ENCODE measurements at places on chromosomes 2 and 18.

DNA sequence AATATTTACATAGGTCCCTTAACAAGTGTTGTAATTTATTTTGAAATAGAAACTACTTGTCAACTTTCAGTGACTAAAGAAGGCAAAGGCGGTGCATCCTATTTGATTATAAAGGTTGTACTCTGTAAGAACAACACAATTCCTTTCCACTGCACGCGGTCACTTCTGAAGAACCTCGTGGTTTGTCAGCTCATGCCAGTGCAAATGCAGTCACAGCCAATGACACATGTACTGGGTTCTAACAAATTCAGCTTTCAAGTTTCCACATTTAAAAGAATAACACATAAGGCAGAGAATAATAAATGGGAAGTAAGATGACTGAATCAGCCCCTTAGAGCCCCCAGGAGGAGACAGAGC lies 39.7 kb downstream of the CYB5A start:
- no peak overlapping the region for H3K4me3 ChIP-seq
- no peaks in the 10 kb centered on the region for H3K27me3 ChIP-seq
- no peak overlapping the region for H3K27ac ChIP-seq

DNA sequence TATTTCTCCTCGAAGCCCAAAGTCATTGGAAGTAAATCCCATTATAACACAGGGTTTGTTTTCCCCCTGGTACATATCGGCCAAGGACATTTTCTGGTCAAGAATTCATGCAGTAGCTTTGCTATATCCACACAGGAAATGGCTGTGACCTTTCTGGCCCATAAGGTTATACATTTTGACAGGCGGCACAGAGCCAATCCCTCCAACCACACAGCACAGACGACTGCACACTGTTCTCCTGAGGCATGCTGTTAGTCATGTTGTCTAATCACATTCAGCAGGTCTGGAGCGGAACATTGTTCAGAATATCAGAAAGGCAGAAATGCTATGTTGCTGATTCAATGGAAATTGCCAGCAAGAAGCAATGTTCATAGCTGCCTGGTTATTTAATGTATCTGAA lies 742.3 kb upstream of the SLC8A1 start:
- H3K27ac ChIP-seq = no peak overlapping the region
- no peaks in the 10 kb centered on the region for H3K27me3 ChIP-seq
- no peak for DNase-seq
- no peaks in the 10 kb centered on the region for H3K36me3 ChIP-seq
- no peak overlapping the region for H3K4me3 ChIP-seq

DNA sequence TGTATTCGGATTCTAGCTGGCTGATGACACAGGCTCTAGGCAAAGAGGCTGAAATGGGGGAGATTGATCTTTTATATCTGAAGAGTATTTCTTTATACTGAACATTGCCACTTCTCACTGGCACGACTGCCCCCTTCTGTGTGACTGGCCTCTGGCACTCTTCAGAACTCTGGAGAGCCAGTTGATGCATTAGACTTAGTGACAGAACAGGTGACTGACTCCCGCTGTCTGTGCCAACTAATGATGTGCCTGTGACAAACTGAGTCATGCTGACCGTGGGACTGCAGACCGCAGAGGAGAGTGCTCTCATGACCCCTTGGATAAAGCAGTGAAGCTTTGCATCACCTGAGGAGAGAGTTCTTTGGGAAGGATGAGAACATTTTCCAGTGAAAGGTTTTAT lies 14.4 kb downstream of the MGAT5 start:
- no peak overlapping the region for H3K27ac ChIP-seq
- H3K4me3 ChIP-seq = no peak overlapping the region
- H3K27me3 ChIP-seq = no peaks in the 10 kb centered on the region
- no peak for DNase-seq
- peaks cover 58% of the 10 kb centered on the region for H3K4me1 ChIP-seq
- H3K36me3 ChIP-seq = no peaks in the 10 kb centered on the region

DNA sequence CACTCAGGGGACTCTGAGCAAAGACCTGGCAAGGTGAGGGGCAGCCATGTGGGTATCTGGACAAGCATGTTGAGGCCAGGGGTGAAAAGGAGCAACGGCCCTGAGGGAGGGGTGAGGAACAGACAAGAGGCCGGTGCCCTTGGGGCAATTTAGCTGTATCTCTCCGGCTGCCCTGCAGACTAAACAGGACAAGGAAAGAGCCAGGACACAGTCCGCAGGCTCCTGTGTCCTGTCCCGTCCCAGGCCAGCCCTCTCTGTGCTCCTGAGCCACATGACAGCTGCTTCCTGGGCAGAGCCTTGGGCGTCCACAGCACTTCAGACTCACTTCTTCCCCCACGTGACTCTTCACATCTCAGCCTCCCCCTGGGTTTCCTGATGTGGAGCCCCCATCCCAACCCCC lies 206.1 kb downstream of the KLHL29 start:
- H3K4me3 ChIP-seq = no peak overlapping the region
- H3K27me3 ChIP-seq = no peaks in the 10 kb centered on the region

DNA sequence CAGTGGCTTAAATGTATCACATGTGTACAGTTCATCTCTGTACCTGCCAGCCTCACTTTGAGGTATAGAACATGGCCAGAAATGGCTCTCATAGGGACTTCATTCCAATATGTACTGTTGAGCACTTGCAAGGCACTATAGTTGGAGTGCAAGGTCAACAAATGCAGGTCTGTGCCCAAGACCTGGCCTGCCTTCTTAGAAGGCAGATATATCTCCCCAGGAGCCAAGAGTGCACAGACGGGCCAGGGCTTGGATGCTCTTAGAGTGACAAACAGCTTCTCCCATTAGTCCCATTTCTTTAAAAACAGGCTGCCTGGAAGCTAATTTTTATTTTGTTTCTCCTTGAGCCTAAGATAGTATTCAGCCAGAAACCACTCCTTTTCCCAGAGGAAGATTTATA lies 7.3 kb downstream of the TEX261 start:
- H3K4me1 ChIP-seq = peaks cover 6% of the 10 kb centered on the region
- H3K27me3 ChIP-seq = no peaks in the 10 kb centered on the region
- no peak overlapping the region for H3K4me3 ChIP-seq
- peaks cover 38% of the 10 kb centered on the region for H3K36me3 ChIP-seq
- H3K27ac ChIP-seq = no peak overlapping the region
- no peak for DNase-seq

DNA sequence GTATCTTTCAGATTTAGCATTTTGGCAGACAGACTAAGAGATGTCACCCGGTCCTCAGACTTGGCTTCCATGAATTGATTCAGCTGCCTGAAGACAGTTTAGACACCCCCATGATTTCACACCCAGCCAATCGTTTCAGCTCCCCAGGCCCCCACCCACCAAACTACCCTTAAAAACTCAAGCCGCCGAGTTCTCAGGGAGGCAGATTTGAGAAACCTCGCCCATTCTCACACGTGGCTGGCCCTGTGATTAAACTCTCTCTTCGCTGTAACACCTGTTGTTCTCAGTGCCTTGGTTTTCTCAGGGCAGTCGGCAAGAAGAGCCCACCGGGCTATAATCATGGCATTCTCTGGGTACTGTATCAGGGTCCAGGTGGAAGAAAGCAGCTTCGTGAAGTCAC lies 35.2 kb downstream of the UXS1 start:
- H3K27me3 ChIP-seq = no peaks in the 10 kb centered on the region
- DNase-seq = no peak
- H3K36me3 ChIP-seq = peaks cover 19% of the 10 kb centered on the region
- H3K4me3 ChIP-seq = no peak overlapping the region
- no peaks in the 10 kb centered on the region for H3K4me1 ChIP-seq

DNA sequence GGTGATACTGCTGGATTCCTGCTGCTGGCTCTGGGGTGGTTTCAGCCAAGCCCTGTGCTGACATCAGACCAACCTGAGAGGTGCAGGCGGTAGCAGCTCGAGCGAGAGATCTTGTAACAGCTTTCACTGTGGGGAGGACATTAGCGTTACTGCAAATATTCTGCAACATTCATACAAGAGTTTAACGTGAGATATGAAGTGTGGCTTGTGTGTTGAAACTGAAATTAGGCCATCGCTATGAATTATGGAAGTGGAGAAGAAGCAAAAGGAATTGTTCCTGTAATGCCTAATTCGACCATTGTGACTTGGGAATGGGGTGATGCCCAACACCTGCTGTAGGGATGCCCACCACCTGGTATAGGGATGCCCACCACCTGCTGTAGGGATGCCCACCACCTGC lies 6.5 kb upstream of the MLPH start:
- H3K27ac ChIP-seq = no peak overlapping the region
- peaks cover 4% of the 10 kb centered on the region for H3K4me1 ChIP-seq
- no peaks in the 10 kb centered on the region for H3K36me3 ChIP-seq
- no peak for DNase-seq
- no peak overlapping the region for H3K4me3 ChIP-seq

DNA sequence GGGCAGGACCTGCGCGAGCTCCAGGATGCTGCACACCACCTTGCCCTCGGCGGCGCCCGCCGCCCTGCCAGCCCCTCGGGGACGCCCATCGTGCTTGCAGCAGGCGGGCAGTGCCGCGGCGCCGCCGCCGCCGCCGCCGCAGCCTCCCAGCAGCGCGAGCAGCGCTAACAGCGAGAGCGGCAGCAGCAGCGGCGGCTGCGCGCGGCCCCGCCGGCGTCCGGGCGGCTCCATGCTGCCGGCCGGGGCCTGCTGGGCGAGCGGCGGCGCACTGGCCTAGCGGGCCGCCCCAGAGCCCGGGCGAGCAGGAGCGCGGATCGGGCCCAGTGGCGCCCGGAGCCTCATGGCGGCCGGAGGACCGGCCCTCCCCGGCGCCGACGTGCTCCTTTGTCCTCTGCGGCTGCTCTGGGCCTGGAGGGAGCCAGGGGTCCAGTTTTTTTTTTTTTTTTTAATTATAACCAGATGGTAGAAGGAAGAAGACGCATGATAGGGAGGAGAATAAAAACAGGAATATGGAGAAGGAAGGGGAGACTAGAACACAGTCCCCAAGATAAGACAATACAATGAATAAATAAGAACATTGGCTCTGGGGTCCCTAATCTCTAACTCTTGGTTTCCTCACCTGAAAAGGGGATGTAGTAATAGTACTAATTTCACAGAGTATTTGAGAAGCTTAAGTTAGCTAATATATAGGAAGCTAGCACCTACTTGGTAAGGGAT lies 17.1 kb upstream of the ANKRD62 start:
- no peaks in the 10 kb centered on the region for H3K36me3 ChIP-seq
- no peak overlapping the region for H3K4me3 ChIP-seq
- H3K27ac ChIP-seq = no peak overlapping the region
- DNase-seq = no peak
- no peaks in the 10 kb centered on the region for H3K27me3 ChIP-seq

DNA sequence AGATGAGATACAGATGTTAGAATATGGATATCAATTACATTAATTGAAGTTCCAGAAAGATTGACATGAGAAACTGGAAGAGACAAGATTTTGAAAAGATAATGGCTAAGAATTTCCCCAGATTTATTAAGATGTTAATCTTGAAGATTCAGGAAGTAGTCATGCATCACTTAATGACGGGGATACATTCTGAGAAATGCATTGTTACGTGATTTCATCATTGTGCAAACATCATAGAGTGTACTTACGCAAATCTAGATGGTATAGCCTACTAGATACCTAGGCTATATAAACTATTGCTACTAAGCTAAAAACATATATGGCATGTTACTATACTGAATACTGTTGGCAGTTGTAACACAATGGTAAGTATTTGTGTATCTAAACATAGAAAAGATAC lies 6.8 kb upstream of the CHMP3 start:
- DNase-seq = no peak
- H3K4me3 ChIP-seq = no peak overlapping the region
- no peak overlapping the region for H3K27ac ChIP-seq
- H3K4me1 ChIP-seq = no peaks in the 10 kb centered on the region
- H3K36me3 ChIP-seq = no peaks in the 10 kb centered on the region
- H3K27me3 ChIP-seq = no peaks in the 10 kb centered on the region

DNA sequence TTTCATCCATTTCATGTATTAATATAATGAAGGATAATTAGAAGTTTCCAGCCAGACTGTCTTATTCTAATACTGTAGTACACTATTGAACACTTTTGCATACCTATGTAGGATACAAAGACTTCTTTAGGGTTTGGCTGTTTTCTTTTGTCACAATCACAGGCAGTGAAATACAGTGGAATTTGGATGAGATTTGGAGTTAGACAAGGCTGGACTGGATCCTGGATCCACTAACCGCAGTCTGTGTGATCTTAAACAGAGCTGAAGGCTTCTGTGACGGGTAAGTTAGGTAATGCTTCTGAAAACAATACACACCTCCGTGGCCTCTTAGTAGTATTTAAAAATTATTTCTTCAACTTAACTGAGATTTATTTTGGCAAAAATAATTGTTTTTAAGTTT lies 1128.6 kb upstream of the CDH2 start:
- H3K4me3 ChIP-seq = no peak overlapping the region
- no peak for DNase-seq
- no peak overlapping the region for H3K27ac ChIP-seq

DNA sequence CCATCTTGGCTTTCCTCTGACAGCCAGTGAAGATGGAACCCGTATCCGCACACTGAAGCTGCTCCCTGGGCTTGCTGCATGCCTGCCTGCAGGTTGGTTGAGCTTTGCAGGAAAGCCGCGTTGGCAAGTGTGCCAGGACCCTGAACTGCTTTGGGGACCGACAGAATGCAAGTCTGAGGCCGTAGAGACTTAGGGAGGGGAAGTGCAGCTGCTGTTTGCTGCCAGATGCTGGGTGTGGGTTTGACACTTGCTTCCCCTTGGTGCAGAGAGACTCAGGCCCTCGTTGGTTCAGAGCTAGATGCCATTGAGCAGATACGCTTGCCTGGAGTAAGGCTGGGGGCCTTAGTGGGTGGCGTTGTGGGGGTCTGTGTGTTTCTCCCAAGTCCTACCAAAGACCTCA lies 13.1 kb upstream of the PHLPP1 start:
- H3K4me3 ChIP-seq = no peak overlapping the region
- no peak for DNase-seq
- H3K36me3 ChIP-seq = no peaks in the 10 kb centered on the region
- H3K4me1 ChIP-seq = no peaks in the 10 kb centered on the region
- H3K27me3 ChIP-seq = no peaks in the 10 kb centered on the region
- no peak overlapping the region for H3K27ac ChIP-seq

DNA sequence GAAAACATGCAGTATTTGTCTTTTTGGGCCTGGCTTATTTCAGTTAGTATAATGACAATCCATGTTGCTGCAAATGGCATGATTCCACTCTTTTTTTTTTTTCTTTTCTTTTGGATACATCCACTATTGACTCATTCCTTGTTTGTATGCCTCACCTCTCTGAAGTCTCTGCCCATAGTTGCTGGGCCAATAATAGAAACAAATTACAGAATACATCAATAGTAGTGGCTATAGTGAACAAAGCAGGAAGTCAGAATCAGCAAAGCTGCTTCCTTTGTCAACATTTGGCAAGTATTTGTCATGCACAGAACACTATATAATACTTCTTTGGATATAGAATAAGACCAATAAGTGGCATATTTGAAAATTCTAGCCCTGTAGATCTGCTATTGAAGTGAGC lies 609.7 kb downstream of the STK39 start:
- no peak overlapping the region for H3K4me3 ChIP-seq
- no peaks in the 10 kb centered on the region for H3K4me1 ChIP-seq
- DNase-seq = no peak
- H3K36me3 ChIP-seq = no peaks in the 10 kb centered on the region
- H3K27ac ChIP-seq = no peak overlapping the region

Measured in Karpas-422 (cell line).